ENCODE measurements at places on chromosomes 2 and 18.

- DNase-seq, result no peak
Observed at GRCh38 chr18:55625901-55626300, 37.9 kb upstream of the TCF4 start.

DNA sequence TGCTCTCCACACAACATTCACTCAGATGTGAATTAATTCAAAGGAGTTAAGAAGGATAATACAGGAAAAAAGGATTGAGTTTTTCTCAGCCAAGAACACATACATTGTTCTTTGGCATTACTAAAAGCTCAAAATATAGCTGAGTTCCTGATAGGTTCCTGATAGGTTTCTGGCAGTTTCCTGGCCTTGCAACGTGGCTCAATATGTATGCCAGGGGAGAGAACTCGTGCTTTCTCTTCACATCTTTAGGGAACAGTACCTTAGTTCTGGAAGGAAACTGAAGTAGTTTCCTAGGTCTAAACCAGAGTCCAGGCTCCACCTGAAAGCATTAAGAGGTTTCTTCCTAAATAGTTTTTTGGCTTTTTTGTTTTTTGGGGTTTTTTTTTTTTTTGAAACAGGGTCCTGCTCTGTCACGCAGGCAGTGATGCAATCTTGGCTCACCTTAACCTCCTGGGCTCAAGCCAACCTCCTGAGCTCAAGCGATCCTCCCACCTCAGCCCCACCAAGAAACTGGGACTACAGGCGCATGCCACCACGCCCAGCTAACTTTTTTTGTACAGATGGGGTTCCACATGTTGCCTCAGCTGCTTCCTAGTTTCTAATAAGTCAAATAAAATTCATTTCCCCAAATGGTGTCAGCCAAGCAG is 42.8 kb downstream of the ESCO1 start:
- DNase-seq, result no peak

DNA sequence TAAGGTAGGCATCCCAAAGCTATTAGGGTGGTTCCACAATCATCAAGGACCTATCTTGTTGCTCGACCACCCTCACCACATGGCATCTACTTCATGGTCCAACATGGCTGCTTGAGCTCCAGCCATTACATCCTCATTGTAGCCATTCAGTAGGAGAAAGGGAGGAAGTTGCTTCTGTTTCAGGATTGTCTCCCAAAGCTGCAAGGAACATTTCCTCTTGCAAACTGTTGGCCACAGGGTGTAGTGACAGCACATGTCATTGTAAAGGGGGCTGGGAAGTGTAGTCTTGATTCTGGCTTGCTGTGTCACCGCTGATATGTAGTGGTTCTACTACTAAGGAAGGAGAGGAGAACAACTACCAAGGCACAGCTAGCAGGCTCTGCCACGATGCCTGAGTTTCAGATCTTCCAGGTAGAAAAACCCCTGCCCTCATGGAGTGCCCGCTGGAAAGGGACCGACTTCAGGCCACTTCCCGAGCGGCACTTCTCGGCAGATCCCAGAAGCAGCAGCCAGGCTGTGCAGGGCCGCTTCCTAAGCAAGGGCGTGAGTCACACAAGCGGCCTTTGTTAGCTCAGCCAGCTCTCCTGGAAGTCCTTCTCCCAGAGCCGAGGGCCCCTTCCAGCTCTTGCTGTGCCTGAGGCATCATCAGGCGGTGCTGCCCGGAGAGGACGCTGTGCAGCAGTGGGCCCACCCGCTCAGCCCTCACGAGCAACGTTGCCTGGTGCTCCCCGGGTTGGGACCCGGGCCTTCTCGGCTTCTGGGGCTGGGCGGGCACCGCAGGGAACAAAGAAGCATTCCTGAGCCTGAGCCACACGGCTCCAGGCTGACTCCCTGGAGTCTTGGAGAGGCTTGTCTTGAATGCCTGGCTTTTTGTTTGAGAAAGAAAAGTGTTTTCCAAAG is 58.2 kb downstream of the HS6ST1 start:
- no peak for DNase-seq

- DNase-seq, result no peak
Observed at GRCh38 chr2:173087214-173087581, 11.6 kb downstream of the MAP3K20 start.
